T-helper 17 cell (primary cell): ENCODE measurements at places on chromosomes 5 and 9.

- DNase-seq, result no peak
Measured at GRCh38 chr5:119743927-119744326, 114.6 kb downstream of the FAM170A start.

DNA sequence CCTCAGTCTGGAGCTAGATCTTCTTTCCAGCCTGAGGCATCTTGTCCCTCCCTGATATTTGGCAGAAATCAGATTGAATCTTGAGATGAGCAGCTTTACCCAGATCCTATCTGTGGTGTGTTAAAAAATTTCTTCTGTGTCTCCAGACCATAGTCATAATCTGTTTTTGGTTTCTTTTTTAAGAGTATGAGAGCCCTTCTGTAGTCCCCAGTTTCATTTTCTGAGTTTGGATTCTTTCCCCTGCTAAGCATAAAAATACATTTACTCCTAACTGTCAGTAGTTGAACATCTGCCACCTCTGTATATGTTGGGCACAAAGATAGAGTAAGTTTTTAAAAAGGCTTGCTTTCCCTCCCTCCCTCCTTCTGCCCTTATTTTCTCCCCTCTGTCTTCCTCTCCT lies 137.7 kb downstream of the CNTLN start:
- DNase-seq, result no peak

DNA sequence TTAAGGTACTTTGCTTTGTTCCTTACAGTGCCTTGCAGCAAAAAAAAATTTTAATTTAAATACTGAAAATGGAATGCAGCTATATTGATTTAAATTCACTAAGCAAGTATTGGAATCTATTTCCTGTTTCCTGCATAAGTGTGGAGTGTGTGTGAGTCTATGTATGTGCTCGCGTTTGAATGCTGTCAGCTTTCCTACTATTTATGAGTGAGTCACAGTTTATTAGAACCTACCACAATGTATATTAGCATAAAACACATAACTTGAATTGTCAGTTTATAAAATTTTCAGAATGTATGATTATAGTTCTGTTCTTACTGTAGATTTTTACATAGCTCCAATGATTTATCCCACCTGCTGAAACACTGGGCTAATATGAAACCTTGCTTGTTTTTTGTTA lies 302.1 kb downstream of the NR2F1-AS1 start:
- no peak for DNase-seq

DNA sequence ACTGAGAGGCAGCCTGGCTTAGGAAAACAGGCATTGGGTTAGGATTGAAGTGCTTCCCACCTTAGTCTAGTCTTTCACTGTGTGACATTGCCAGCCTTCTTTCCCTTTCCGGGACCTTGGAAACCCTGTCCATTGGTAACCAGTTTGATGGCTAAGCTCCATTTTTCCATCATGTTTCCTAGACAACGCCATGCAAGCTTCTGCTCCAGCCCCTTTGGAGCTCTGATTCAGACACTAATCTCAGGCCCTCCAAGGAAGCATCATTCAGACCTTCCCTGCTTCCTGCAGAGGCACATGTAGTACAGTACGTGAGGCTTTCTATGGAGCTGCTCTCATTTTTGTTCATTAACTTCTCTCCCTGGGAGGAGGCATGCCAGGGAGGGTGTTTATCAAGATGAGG lies 68.5 kb downstream of the GRIA1 start:
- no peak for DNase-seq

- no peak for DNase-seq
Measured at GRCh38 chr5:176770431-176770830, 39.9 kb upstream of the UNC5A start.

DNA sequence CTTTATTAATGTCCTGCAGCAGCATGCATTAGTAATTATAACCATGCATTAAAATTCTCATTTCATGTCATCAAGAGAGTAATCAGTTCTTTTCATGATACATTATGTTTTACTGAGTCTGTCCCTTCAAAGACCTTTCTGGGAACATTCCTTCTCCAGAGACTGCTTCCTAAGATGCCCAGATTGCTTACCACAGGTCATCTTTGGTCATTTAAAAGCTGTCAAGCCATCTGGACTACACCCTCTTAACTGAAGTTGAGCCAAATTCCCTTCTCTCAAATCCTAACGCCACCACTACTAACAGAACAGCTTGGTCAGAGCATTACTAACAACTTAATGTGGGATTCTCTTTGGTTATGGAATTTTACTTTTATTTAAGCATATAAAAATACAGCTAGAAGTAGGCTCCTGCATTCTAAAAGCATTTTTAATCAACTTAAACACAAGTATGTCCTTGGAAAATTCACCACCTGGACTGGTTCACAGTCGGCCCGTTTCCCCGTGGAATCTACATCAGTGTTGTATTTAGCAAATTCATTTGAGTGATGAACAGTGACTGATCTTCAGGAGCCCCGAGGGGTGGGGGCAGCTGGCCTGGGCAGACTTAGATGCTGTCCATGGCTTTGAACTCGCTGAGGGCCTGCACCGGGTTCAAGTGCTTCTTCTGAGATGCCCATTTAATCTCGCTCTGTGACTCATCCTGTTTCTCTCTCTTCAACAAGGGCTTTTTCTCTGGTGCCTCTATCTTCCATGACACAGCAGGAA lies 92.8 kb upstream of the CCDC112 start:
- DNase-seq, result no peak

GRCh38 chr9:116488373-116488772 lies 198.7 kb upstream of the TRIM32 start:
- DNase-seq, result no peak

- DNase-seq, result no peak
Measured at GRCh38 chr9:1332156-1332555, 282.0 kb downstream of the DMRT2 start.

GRCh38 chr9:79080536-79080935 lies 491.2 kb upstream of the TLE4 start:
- no peak for DNase-seq

- DNase-seq, result no peak
Measured at GRCh38 chr5:9519537-9519936, 26.3 kb downstream of the SEMA5A start.

GRCh38 chr5:84623019-84623418 lies 238.3 kb upstream of the EDIL3 start:
- DNase-seq, result no peak

DNA sequence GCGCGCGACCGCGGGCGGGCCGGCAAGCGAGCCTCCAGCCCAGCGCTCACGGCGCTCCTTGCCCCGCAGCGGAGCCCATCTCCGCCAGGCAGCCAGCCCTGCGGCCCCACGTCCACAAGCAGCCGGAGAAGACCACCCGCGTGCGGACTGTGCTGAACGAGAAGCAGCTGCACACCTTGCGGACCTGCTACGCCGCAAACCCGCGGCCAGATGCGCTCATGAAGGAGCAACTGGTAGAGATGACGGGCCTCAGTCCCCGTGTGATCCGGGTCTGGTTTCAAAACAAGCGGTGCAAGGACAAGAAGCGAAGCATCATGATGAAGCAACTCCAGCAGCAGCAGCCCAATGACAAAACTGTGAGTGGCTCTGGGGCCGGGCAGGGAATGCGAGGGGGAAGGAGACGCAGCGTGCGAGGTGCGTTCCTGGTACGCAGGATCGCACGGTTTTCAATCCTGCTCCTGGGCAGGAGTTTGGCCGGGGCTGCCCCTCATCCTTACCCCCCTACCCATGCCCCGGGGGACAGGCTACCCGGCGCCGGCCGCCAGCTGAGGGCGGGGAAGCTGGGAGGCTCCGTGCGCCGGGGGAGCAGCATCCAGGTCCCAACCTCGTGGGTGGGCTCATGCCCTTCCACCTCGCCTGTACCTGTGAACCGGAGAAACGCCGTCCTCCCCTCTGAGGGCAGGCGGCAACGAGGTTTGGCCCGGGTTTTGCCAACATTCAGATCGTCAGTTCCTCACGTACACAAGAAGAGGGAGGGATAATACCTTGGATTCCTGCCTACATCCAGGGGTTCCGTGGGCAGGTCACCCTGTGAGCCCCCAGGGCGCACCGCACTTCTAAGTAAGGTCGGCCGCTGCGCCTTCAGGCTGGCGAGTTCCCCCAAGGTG lies 6.6 kb downstream of the ISL1 start:
- no peak for DNase-seq

DNA sequence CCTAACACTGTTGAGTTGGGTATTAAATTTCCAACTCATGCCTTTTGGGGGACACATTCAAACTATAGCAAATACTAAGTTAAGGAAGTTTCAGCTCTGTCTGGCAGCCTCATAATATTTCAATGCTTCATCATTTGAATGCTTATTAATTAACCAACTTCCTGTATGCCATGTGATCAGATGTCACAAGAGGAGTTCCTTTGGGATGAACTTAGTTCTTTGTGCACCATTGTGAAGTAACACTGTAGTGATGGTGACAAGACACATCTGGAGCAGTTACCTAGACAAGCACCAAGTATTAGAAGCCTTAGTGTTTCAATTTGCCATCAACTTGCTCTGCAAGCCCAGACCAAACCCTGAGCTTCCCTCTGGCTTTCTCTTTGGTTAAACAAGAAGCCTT lies 90.7 kb upstream of the IL12B start:
- no peak for DNase-seq

DNA sequence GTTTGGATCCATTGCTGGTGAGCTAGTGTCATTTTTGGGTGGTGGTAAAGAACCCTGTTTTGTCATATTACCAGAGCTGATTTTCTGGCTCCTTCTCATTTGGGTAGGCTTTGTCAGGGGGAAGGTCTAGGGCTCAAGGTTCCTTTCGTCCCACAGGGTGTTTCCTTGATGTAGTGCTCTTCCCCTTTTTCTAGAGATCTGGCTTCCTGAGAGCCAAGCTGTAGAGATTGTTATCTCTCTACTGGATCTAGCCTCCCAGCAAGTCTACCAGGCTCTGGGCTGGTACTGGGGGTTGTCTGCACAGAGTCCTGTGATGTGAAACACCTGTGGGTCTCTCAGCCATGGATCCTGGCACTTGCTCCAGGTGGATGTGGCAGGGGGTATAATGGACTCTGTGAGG lies 145.9 kb downstream of the HINT1 start:
- DNase-seq, result no peak

- no peak for DNase-seq
Measured at GRCh38 chr9:115939065-115939765, 214.4 kb upstream of the PAPPA start.

DNA sequence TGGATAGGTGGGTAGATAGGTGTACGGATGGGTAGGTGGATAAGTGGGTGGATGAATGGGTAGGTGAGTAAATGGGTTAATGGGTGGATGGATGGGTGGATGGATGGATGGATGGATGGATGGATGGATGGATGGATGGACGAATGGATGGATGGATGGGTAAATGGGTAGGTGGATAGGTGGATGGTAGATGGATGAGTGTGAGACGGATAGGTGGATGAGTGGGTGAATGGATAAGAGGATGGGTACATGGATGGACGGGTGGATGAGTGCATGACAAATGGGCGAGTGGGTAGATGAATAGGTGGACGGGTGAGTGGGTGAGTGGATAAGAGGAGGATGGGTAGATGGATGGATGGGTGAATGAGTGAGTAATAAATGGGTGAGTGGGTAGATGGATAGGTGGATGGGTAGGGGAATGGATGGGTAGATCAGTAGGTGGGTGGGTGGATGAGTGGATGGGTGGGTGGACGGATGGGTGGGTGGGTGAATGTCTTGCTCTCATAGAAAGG lies 179.2 kb downstream of the FGF18 start:
- DNase-seq, result no peak

- DNase-seq, result no peak
Measured at GRCh38 chr5:96427824-96428223, 5.2 kb downstream of the PCSK1 start.

- no peak for DNase-seq
Measured at GRCh38 chr5:179759581-179760551, 27.2 kb downstream of the MAML1 start.
